ENCODE measurements at places on chromosomes 2 and 18. TPM values are rescaled to one million over a fixed set of nuclear protein-coding genes. Genes with fewer than 3 reads are reported as not detected.

Gene PLEKHM3
- total RNA-seq = 4.7 TPM

DNA sequence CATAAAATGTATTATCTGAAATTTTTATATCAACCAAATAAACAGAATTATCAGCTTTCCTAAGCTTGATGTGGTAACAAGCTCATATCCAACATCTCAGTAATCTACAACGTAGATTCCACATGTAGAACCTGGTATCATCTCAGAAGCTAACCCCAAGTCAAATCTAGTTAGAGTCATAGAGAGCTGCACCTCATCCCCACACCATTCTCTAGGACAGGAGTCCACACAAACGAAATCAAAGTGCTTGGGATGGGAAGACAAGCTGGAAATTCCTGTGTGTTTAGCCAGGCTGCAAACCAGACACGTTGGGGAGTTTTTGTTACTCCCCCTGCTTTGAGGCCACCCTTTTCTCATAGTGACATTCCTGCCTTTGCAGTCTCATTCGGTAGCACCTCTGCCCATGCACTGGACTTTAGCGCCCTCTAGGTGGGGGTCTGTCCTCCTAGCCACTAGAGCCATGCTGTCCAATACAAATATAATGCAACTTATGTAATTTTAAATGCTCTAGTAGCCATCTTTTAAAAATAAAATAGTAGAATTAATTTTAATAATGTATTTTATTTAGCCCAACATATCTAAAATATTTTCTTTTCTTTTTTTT lies 28.1 kb upstream of the SATB2 start:
- ATAC-seq = no peak

Gene GCG
- total RNA-seq = not detected

Gene HAAO
- total RNA-seq = 4.1 TPM

Gene MYL1
- total RNA-seq = 0.44 TPM

Gene RAPH1
- total RNA-seq = 27.7 TPM

Gene XDH
- 39.7 TPM for total RNA-seq

DNA sequence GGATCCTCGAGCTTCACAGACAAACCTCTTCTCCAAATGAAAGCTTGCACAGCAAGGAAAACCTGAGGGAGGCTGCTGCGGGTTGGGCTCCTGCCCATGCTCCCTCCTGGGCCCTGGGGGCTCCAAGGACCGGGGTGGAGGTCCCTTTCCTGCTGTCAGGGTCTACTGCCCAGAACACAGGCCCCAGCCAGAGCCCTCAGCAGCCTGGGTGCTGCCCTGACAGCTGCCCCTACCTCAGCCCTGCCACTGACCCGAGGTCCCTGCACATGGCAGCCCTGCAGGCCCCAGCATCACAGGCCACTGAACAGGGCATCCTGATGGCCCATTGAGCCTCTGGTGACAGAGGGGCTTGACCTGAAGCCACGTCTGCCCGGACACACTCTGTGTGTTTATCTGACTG lies 41.0 kb downstream of the CROCC2 start:
- ATAC-seq = no peak

- ATAC-seq = no peak
Measured at GRCh38 chr2:238549866-238550265, 123.1 kb downstream of the ASB1 start.

Gene RGPD4
- total RNA-seq = not detected

DNA sequence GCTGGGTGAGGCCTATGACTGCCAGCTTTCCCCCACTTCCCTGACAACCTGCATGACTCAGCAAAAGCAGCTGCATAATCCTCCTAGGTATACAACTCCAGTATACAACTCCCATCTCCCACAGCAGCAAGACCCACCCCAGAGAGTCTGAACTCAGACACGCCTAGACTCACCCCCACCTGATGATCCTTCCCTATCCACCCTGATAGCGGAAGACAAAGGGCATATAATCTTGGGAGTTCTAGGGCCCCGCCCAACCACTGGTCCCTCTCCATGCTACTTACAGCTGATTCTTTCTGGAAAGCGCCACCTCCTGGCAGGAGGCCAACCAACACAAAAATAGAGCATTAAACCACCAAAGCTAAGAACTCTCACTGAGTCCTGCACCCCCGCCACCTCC lies 296.5 kb downstream of the DCC start:
- ATAC-seq = no peak

DNA sequence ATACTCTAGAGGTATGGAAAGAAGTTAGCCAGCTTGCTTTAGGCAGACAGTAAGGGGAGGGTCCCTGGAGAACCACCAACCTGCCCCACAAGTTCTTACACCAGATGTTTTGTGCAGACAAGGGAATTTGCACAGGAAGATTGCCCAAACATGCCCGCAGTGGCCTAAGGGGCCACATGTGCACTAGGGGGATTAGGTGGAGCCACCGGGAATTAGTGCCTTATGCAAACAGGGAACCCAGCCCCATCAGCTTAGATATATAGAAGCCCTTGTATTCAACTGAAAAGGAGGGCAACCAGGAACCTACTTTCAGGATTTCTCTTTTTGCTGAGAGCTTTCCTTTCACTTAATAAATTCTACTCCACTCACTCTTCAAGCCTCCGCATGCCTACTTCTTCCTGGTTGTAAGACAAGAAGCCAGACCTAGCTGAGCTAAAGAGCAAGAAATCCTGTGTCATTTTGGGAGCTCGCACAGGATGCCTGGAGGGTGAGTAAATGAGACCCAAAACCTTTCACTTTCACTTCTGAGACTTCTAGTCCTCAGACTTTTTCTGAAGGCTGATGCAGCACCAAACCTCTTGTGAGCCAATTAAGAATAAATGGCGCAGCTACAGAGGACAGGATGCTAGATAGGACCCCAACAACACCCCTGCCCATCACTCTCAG lies 146.3 kb downstream of the GCA start:
- peak; percentile 91 for ATAC-seq

GRCh38 chr2:240655931-240656886 lies 26.5 kb downstream of the AQP12B start:
- no peak for ATAC-seq

GRCh38 chr2:113251118-113251517 lies 27.6 kb downstream of the PAX8 start:
- no peak for ATAC-seq

DNA sequence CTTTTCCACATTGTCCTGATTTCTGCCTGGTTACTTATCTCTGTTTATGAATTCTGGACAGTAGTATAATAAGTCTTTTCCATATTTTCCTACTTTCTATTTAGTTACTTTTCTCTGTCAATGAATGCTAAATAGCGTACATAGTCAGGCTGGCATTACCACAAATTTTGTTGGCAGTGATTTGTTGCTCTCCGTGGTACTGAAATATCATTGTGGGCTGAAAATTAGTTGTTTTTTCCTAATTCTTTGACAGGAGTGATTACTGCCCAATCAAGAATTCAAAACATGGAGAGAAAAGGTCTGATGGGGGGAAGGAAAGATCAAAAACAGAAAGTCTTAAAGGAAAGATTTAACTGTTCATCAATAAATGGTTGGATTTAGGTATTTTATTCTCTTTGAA lies 7.7 kb upstream of the GALNT13 start:
- ATAC-seq = no peak

GRCh38 chr2:239297142-239298004 lies 103.4 kb downstream of the HDAC4 start:
- peak; percentile 9 for ATAC-seq

GRCh38 chr18:59881728-59882656 lies 17.8 kb upstream of the PMAIP1 start:
- peak; percentile 75 for ATAC-seq

GRCh38 chr2:107751936-107752335 lies 74.8 kb upstream of the RGPD4 start:
- no peak for ATAC-seq

Gene TRIM54
- 0.16 TPM for total RNA-seq

- peak; percentile 48 for ATAC-seq
Measured at GRCh38 chr2:74708296-74708695, 54.2 kb downstream of the SEMA4F start.

GRCh38 chr2:30218814-30219213 lies 12.5 kb upstream of the LBH start:
- ATAC-seq = no peak

- no peak for ATAC-seq
Measured at GRCh38 chr18:31783059-31783458, 22.4 kb upstream of the SLC25A52 start.

GRCh38 chr18:22370414-22370813 lies 47.3 kb downstream of the CTAGE1 start:
- no peak for ATAC-seq

DNA sequence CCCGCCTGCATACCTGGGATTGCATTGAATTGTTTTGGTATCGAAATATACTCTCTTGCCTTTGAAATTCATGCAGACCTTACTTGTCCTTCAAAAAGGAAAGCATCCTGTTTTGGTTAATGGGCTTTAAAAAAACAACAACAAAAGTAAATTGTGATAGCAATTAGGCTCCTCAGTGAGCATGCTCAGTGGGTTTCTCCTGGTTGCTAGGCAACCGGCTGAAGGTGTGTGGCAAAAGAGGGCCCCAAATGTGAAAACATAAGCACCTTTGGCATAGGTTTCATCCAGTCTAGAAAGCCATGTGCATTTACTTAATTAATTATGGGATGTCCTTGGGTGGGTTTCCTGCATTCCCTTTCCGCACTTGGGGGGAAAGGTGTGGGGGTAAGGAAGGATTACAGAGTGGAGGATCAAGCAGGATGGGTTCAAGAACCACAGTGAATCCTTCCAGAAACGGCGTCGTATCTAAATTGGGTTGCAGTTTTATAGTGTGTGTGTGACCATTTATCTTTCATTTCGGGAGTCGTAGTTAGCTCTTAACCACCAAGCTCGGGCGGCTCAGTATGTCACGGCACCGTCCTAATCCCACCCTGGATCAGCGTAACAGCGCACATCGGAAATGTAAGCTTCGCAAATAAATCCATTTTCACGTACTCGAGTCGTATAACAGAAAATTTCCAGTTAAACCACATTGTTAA lies 274.9 kb upstream of the TCF4 start:
- ATAC-seq = no peak

Gene PAX8
- 6.1 TPM for total RNA-seq

DNA sequence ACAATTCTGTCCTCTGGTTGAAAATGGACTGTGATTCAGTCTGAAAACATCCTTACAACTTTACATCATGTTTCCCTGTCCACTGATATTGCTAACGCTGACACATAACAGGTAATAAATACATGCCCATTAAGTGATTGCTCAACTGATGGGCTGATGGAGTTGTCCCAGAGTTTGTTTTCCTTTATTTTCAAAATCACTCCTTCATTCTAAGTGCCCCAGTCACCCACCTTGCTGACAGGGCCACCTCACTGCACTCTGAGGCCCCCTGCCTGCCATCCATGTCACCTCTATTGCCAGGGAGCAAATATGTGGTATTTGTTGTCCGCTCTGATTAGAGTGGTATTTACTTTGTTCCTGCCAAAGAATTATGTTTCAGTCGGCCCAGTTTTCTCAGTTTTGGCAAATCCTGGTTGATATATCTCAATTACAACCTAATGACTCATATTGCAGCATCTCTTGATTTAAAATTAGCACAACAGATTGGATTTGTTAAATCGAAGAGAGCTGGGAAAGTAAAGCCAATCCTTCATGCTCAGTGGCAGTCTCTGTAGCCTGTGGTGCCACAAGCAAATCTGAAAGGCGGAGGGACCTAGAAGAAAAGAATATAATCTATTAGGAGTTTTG lies 105.1 kb downstream of the RDH14 start:
- ATAC-seq = no peak

Gene VWA3B
- 0.40 TPM for total RNA-seq

All from esophagus mucosa (tissue), 1 donor.